Neuronal stem cell (in vitro differentiated cells): ENCODE measurements at places on chromosomes 5 and 9.

GRCh38 chr9:34518896-34519295 lies 3.9 kb downstream of the ENHO start:
- DNase-seq: no peak

GRCh38 chr9:33116860-33117259 lies 40.4 kb upstream of the SMU1 start:
- no peak for DNase-seq

DNA sequence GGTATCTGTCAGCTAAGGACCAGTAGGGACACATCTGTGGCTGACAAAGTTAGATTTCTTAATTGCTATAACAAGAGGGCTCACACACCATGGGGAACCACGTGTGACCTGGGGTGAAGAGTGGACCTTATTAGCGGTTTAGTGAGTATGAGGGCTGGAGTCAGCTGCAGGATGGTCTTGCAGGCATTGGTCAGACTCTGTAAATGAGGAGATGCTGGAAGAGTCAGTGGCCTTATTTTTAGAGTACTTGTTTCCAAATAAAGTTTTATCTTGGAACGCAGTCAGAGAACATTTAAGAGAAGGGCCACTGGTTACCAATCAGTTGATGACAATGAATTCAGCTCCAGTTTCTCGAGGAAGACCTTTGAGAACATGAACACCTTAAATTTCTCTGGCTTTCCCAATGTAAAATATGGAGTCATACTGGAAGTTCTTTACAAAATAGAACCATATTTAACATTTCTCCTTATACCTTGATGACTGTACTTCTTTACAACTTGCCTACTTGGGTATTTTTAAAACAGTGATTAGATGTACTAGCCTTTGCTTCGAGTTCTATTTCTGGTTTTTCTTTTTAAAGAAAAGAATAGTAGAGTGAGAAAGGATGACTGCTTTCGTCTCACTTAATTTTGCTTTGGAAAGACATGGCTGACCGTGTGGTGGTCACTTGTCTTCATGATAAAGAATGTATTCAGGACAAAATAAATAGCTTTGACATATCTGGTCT lies 185.9 kb upstream of the S1PR3 start:
- DNase-seq: no peak

DNA sequence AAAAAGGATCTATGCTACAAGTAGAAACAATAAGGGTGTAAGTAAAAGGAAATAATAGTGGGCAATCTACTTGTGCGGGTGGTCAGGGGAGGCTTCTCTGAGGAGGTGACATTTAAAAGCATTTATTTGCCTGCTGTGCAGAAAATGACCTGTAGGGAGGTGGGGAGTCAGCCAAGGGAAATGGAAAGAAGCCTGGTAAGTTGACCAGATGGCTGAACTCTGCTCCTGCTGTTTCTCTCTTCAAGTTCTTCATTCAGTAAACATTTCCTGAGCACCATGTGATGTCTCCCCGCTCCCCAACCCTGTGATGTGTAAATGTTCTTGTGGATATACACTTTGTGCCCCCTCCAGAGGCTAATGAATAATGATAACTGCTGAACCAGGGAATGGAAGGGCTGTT lies 9.9 kb upstream of the SPIN1 start:
- DNase-seq: no peak

DNA sequence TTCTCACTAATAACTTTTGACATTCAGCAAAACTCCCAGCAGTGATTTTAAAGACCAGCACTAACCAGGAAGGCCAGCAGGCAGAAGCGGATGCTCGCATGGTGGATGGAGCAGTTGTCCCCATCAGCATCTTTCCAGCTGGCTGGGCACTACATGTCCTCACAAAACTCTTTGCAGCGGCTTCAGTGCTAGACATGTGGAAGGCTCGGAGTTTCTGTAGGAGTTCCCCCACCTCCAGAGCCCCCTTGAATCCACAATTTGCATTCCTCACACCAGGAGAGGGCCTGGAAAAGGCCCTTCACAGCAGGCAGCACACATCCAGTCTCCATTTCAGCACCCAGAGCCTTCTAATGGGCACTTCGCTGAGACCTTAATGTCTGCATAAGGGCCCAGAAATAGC lies 85.6 kb downstream of the APTX start:
- no peak for DNase-seq

DNA sequence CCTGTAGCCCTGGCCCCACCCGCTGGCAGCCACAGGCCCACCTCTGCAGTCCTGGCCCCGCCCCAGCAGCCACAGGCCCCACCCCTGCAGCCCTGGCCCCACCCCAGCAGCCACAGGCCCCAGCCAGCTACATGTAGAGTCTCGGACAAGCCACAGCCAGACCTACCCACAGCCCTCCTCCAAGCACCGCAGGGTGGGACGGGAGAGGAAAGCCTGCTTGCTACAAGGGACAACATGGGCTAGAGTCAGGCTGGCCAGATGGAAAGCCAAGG lies 49.5 kb upstream of the SARDH start:
- DNase-seq: no peak

DNA sequence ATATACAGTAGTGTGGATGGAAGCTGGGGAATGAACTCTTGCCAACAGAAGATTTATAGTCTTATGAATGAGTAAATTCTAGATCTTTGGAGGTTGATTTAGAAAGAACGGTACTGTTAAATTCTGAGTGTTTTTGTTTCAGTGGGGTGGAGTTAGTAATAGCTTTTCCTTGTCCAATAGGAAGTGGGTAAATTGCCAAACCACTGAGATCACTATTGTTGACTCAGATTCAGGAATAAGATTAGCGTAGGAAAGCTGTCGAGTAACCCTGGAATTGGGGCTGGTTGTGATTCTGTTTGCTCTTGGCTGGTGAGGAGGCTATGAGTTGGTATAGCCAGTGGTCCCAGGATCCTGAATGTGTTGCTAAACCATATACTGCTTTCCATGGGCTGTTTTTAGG lies 155.6 kb downstream of the ARHGAP26 start:
- no peak for DNase-seq

GRCh38 chr5:133520062-133520461 lies 92.3 kb downstream of the FSTL4 start:
- no peak for DNase-seq

DNA sequence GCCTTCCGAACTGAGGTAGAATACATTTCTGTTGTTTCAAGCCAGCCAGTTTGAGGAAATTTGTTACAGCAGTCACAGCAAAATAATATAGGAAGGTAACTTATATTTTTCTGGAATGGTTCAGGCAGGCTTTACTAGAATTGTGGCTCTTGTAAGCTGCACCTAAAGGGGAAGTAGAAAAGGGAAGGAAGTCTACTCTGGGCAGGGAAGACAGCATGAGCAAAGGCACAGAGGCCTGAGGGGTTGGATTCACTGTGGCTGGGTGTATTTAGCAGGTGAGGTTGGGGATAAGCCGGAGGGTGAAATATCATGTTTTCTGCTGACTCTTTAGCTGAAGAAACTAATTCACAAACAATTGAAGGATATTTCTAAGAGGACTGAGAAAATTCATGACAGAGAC lies 183.5 kb downstream of the GAS1 start:
- DNase-seq: no peak

DNA sequence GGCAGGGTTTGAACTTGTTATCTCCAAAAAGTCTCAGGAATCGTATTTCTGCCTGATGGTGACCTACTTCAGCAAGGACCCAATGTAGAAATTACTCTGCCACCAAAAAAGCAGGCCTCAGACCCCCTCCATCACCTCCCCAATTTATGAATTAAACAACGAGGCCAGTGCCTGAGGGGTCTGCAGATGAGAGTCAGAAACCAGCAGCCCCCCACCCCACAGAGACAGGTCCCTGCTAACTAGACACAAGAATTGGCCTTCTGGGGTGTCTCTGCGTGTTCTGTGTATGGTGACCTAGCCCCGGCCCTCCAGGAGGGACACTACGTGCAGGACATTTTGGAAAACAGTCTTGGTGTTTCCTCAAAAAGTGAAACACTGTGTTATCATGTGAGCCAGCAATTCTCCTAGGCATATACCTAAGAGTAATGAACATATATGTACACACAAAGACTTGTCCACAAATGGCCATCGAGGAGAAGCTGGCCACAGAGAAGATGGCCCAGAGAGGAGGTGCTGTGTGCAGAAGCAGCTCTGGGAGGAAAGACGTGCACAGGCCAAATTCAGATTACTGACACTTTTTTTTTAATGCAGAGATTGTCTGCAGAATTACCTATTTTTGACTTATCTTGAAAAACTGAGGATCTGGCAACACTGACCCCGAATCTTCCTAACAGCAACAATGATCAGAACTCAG lies 93.8 kb downstream of the ADAMTS2 start:
- DNase-seq: no peak

DNA sequence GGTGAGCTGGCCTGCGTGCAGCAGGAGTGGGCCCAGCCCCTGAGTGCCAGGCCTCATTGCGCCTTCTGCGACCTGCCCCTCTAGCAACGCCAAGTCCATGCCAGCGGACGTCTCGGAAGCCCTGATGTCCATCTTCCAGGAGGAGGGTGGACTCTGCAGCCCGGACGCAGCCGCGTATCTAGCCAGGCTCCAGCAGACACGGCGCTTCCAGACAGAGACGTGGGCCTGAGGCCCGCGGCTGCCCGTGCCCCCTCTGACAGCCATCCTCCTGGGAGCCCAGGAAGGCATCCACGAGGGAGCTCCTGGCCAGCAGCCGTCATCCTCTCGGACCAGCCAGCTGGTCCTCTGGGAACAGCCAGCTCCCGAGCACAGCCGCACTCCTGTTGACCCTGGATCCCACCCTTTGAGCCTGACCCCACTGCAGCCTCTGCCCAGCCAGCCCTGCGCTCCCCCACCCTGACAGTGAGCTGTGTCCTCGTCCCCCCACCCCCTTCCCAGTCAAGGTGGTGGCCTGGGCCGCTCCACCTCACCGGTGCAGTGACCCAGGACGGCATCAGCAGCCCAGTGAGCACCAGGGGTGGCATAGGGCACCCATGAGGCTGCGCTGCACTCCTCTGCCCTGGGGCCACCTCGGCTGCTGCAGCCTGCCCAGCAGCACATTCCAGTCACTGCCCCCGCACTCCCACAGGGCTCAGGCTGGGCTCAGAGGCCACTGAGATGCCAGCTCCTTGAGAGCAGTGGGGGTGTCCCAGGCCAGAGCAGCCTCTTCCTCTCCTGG lies 5.7 kb downstream of the RNF208 start:
- DNase-seq: no peak

DNA sequence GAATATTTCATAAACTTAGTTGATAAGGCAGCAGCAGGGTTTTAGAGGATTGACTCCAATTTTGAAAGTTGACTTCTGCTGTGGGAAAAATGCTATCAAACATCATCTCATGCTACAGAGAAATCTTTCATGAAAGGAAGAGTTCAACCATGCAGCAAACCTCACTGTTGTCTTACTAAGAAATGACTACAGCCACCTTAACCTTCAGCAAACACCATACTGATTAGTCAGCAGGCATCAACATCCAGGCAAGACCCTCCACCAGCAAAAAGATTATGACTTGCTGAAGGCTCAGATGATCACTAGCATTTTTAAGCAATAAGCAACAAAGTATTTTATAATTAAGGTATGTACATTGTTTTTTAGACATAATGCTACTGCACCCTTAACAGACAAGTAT lies 7.6 kb downstream of the TMEM174 start:
- DNase-seq: no peak

DNA sequence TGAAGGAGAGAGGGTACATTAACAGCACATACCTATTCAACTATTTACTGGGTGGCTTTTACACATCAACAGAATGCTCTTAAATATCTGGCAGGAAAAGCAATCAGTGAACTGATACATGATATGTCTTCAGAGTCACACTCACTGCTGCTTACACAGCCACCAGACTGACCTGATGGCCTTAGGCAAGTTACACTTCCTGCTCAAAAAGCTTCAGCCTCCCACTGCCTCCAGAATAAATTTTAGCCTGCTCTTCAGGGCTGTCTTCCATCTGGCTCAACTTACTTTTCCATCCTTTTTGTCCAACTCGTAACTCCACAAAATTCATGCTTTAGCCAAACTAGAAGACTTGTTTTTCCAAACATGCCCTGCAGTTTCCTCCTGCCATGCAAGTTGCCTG lies 10.7 kb downstream of the LOX start:
- DNase-seq: no peak

- no peak for DNase-seq
Measured at GRCh38 chr9:120264528-120264927, 315.4 kb downstream of the CDK5RAP2 start.

GRCh38 chr5:80987078-80987766 lies 27.1 kb downstream of the RASGRF2 start:
- no peak for DNase-seq

DNA sequence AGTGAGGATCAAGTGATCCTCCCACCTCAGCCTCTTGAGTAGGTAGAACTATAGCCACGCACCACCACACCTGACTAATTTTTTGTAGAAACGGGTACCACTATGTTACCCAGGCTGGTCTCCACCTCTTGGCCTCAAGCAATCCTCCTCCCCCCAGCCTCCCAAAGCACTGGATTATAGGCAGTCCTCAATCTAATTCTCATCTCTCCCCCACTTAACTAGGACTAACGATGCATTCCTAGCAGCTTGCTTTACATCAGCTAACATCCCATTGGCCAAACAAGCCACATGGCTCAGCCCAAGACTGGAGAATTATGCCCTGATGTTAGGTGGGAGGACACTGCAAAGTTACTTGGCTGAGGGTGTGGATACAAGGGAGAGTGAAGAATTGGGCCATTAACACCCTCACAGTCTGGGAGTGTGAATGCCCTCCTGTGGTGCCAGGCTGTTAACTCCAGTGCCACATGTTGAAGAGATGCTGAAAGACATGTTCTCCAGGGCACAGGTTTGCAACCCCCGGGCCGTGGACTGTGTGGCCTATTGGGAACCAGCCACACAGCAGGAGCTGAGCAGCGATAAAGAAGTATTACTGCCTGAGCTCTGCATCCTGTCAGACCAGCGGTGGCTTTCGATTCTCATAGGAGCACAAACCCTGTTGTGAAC lies 5.3 kb upstream of the ZNF367 start:
- no peak for DNase-seq

GRCh38 chr9:130701059-130702022 lies 7.8 kb downstream of the EXOSC2 start:
- DNase-seq: peak; percentile 82

DNA sequence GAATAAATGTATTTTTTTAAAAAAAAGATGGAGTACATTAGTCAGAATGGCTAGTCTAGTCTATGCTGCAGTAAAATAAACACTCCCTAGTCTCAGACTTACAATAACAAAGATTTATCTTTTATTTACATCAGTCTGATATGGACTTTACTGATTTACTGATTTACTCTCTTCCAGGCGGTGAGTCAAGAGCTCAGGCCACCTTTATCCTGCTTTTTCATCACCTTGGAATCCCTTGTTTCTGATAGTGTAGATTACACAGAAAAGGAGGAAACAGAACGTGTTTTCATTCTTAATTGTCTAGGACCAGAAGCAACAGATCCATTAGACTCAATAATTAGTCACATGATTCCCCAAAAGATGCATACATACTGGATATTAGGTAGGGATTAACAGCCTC lies 290.1 kb upstream of the TRPC7 start:
- DNase-seq: no peak

- no peak for DNase-seq
Measured at GRCh38 chr5:96584712-96585111, 77.5 kb upstream of the CAST start.

- DNase-seq: no peak
Measured at GRCh38 chr5:128870373-128870772, 94.9 kb upstream of the SLC27A6 start.
